ENCODE measurements at places on chromosomes 5 and 9. TPM values are rescaled to one million over a fixed set of nuclear protein-coding genes. Genes with fewer than 3 reads are reported as not detected.
A peak's percentile ranks its signal among the peaks of the same experiment; 100 is the strongest.

DNA sequence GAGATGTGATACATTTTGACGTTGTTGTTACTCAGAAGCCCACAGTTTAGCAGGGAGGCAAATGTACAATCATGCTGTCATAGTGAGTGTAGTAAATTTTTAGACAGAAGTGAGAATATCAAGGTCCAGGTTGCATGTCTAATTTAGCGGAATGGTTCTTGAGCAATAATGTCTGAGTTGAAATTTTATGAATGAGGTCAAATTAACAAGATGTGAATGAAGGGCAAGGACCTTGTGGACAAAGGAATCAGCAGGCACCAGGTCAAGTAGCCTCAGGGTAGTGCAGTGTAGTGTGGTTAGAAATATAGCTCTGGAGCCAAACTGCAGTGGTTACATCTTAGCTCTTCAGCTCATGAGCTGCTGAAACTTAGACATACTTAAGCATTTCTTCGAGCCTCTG lies 36.2 kb downstream of the TNFSF8 start:
- no peak for DNase-seq
- H3K4me3 ChIP-seq, result no peak overlapping the region
- peak overlapping the region; percentile 59 for H3K27ac ChIP-seq
- no peaks in the 10 kb centered on the region for H3K27me3 ChIP-seq

DNA sequence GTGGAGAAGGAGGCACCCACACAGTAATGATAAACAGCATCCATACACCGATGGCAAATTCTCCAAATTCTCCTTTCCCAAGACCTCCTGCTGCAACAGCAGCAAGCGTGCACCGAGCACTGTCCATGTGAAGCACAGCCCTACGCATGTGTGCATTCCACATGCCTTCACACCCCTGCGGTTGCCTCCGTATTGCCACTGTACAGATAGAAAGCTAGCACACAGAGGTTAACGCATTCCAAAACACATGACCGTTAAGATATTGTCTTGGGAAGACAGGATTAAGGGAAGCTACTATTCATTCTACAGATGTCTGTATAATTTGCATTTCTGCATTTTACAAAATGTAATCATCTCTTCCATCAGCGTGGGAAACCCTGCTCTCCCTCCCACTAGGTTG lies 6.6 kb downstream of the FLT4 start:
- no peak for DNase-seq
- H3K36me3 ChIP-seq, result no peaks in the 10 kb centered on the region
- peaks cover 15% of the 10 kb centered on the region for H3K27me3 ChIP-seq
- H3K4me3 ChIP-seq, result no peak overlapping the region

- DNase-seq, result no peak
- H3K36me3 ChIP-seq, result peaks cover 21% of the 10 kb centered on the region
- H3K27ac ChIP-seq, result no peak overlapping the region
Measured at GRCh38 chr5:169584998-169585451, 1.5 kb downstream of the SPDL1 start.

- H3K27ac ChIP-seq, result no peak overlapping the region
- no peaks in the 10 kb centered on the region for H3K27me3 ChIP-seq
- no peaks in the 10 kb centered on the region for H3K4me1 ChIP-seq
- no peak for DNase-seq
Measured at GRCh38 chr9:77999231-77999631, 32.4 kb downstream of the GNAQ start.

- DNase-seq, result no peak
- H3K4me3 ChIP-seq, result no peak overlapping the region
- no peaks in the 10 kb centered on the region for H3K36me3 ChIP-seq
- H3K4me1 ChIP-seq, result no peaks in the 10 kb centered on the region
Measured at GRCh38 chr5:73380041-73380440, 68.5 kb downstream of the FOXD1 start.

GRCh38 chr5:161391016-161391415 lies 155.5 kb downstream of the GABRB2 start:
- H3K27me3 ChIP-seq, result no peaks in the 10 kb centered on the region
- H3K4me3 ChIP-seq, result no peak overlapping the region
- no peaks in the 10 kb centered on the region for H3K36me3 ChIP-seq
- H3K4me1 ChIP-seq, result no peaks in the 10 kb centered on the region

DNA sequence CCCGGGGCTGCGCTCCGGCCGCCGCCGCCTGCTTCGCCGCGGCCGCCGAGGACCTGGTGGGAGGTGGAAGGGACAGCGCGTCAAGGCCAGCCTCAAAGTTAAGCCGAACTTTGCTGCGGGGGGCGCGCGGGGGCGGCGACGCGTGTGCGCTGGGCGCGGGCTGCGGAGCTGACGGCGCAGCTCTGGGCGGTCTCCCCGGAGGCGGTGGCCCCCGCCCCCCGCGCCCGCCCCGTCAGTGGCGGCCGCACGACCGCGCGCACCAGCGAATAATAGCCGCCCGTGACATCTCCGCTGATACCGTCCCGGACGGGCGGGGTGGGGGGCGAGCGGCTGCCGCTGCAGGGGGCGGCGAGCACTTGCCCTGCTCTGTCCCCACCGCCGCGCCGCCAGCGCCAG lies 579 bp upstream of the FAM78A start:
- peaks cover 30% of the 10 kb centered on the region for H3K27me3 ChIP-seq
- no peak for DNase-seq
- H3K27ac ChIP-seq, result no peak overlapping the region
- peak overlapping the region; percentile 60 for H3K4me3 ChIP-seq

DNA sequence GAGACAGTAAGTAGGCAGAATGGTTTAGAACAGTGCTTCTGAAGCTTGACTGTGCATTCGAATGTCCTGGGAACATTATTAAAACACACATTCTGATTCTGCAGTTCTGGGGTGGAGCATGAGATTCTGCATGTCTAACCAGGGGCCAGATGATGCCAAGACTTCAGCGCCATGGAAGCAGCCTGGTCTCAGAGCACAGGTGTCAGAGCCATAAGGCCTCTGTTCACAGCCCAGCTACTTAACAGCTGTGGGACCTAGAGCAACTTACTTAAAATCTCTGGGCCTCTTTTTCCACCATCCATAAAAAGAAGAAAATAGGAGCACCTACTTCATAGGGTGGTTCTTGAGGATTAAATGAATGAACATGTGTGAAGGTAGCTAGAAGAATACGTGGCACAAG lies 84.0 kb downstream of the GNAQ start:
- peaks cover 5% of the 10 kb centered on the region for H3K4me1 ChIP-seq
- H3K36me3 ChIP-seq, result peaks cover 4% of the 10 kb centered on the region
- H3K27ac ChIP-seq, result no peak overlapping the region

DNA sequence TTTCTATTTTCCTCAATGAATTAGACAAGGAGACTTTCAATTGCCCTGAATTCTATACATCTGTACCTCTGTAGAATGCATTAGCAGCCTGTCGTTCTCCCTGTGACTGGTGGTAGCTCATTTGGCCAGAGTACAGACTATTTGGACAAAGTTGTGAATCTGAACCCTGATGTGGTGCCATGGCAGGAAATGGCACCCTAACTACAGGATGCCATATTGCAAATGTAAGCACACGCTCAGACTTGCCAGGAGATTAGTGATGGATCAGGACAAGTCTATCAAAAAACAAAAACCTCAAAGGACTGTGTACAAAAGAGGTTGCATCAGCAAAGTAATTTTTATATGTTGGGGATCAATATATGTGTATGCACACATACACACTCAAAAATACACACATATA lies 58.3 kb downstream of the SVEP1 start:
- DNase-seq, result no peak
- no peaks in the 10 kb centered on the region for H3K4me1 ChIP-seq
- H3K4me3 ChIP-seq, result no peak overlapping the region
- H3K27me3 ChIP-seq, result no peaks in the 10 kb centered on the region
- H3K27ac ChIP-seq, result no peak overlapping the region

DNA sequence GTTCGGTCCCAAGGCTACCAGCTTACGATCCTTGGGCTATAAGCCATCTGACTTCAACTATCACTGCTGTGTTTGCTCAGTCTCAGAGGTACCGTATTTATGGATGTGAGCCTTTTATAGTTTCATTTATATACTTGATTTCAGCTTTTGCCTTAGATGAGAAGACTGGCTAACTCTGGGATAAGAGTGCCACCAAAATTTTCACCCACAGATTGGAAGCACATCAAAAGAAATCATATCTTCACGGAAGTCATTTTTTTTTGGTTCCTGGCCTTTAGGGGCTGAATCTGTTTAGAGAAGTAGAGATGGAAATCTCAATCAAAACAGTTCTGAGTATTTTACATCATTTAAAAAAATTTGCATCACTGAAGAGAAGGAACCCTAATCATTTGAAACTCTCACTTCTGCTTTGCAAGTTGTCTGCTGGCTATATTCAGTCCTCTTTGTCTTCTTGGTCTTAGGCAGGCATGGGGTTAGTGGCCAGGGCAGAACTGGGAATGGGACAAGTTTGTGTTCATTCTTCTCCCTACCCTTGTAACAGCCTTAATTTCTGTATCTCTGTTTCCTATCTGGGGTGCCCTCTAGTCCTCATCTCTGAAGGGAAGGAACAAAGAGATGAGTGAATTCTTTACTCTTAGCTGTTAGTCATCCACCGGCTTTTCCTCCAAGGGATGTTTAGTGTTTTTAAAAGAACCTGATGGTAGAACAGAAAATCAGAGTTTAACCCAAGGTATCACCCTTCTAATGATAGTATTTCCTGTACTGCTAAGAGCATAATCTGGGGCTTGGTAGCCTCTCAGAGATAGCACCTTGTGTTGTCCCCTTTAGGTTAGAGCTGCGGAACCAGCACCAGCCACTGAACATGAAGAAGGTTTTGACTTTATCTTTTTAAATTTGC lies 14.1 kb upstream of the TNFAIP8 start:
- H3K27ac ChIP-seq, result no peak overlapping the region
- no peak overlapping the region for H3K4me3 ChIP-seq
- no peaks in the 10 kb centered on the region for H3K36me3 ChIP-seq
- H3K4me1 ChIP-seq, result peaks cover 11% of the 10 kb centered on the region
- H3K27me3 ChIP-seq, result no peaks in the 10 kb centered on the region

DNA sequence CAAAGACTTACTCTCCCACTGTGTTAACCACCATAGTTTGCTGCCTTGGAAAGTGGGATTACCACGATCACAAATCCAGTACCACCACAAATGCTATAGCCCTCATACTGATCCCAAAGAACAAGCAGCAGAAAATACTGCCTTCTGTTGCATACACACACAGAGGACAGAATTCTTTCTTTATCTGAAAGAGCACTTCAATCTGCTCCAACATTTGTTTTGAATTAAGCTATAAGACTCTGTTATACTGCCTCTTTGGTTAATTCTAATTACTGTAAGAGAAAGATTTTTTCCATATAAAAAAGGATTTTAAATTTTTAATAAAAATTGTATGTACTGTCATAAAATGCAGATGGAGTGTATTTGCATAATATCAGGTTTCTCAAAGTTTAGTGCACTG lies 69.8 kb downstream of the YIPF5 start:
- DNase-seq, result no peak
- peaks cover 3% of the 10 kb centered on the region for H3K4me1 ChIP-seq
- H3K4me3 ChIP-seq, result no peak overlapping the region

- H3K4me3 ChIP-seq, result no peak overlapping the region
- no peaks in the 10 kb centered on the region for H3K36me3 ChIP-seq
- H3K27me3 ChIP-seq, result no peaks in the 10 kb centered on the region
- no peak overlapping the region for H3K27ac ChIP-seq
Measured at GRCh38 chr9:98894761-98895160, 48.9 kb upstream of the COL15A1 start.

- DNase-seq, result peak; percentile 85
- H3K27ac ChIP-seq, result peak overlapping the region; percentile 97
- H3K27me3 ChIP-seq, result no peaks in the 10 kb centered on the region
- H3K4me1 ChIP-seq, result peaks cover 3% of the 10 kb centered on the region
Measured at GRCh38 chr5:68187268-68188055, 28.1 kb upstream of the PIK3R1 start.

DNA sequence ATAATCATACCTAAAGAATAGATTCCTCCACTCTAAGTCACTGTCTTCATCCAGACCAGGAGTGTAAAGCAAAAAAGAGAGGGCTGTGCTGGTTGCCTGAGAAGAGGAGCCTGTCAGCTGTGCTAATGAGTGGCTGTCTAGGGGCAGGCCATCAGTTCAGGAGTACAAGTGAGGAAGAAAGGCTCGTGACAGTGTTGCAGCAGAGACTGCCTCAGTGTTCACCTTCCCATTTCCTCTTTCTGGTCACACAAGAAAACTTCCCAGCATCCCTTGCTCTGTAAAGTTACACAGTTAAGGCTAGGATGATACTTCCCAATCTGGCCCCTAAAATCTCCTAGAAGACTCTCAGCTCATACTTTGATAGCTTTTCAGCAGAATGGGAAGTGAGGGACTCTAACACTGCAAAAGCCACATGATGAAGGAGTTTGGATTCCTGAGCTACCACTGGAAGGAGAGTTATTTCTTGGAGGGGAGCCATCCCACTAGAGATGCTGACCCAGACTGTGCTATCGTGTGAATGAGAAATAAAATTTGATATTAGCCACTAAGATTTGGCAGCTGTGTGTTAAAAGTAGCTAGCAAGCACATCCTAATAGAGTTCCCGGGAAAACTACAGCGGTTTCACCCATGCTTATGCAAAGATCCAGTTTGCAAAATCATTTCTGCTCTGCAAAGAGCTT lies 67.1 kb downstream of the ADAMTS12 start:
- DNase-seq, result no peak
- no peaks in the 10 kb centered on the region for H3K36me3 ChIP-seq
- no peak overlapping the region for H3K4me3 ChIP-seq
- no peaks in the 10 kb centered on the region for H3K4me1 ChIP-seq
- H3K27me3 ChIP-seq, result no peaks in the 10 kb centered on the region

DNA sequence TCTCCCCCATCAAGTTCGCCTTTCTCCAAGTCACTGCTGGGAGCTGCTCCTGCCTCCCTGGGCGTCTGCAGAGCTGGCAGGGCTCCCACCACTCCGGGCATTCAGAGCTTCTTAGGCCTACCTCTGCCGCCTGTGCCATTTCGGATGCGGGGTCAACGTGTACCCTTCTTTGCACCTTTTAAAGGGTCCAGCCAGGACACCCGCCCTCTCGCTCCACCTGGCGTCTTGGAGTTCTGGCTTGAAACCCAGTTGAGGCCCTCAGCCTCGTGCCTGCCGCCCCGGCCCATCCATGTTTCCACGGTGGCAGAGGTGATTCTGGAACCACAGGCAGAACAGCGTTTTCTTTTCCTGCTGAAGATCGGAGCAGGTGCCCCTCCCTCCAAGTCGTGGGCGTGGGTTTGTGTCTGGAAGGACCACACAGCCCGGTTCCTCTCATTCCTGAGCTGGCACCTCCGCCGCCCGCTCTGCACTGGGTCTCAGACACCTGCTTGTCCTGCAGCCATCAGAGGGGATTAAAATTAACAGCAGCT lies 32.9 kb downstream of the NDUFS6 start:
- peaks cover 3% of the 10 kb centered on the region for H3K4me1 ChIP-seq
- no peak for DNase-seq
- no peak overlapping the region for H3K27ac ChIP-seq
- H3K4me3 ChIP-seq, result no peak overlapping the region
- H3K27me3 ChIP-seq, result no peaks in the 10 kb centered on the region

- H3K27me3 ChIP-seq, result no peaks in the 10 kb centered on the region
- no peak overlapping the region for H3K4me3 ChIP-seq
- no peak for DNase-seq
- H3K36me3 ChIP-seq, result no peaks in the 10 kb centered on the region
Measured at GRCh38 chr9:124248960-124249359, 8.8 kb upstream of the NEK6 start.

- H3K27ac ChIP-seq, result no peak overlapping the region
- H3K4me1 ChIP-seq, result peaks cover 5% of the 10 kb centered on the region
- H3K27me3 ChIP-seq, result no peaks in the 10 kb centered on the region
- DNase-seq, result no peak
Measured at GRCh38 chr9:22124263-22125011, 115.3 kb upstream of the CDKN2B start.

The RIOK2 gene
- total RNA-seq, result 33.8 TPM

The CBY3 gene
- total RNA-seq, result not detected

The FEM1C gene
- 14.4 TPM for total RNA-seq

The IGIP gene
- total RNA-seq, result 1.7 TPM

The CYLC2 gene
- total RNA-seq, result not detected

The SPEF2 gene
- 3.3 TPM for total RNA-seq

The TIMD4 gene
- not detected for total RNA-seq

The TXNDC8 gene
- not detected for total RNA-seq

The DMRT3 gene
- total RNA-seq, result not detected

The GDA gene
- 5.0 TPM for total RNA-seq

The ATP6V1G1 gene
- total RNA-seq, result 123 TPM

The AK1 gene
- 24.8 TPM for total RNA-seq

Data from endodermal cell (in vitro differentiated cells).